ENCODE measurements at places on chromosomes 3 and 15. TPM values are rescaled to one million over a fixed set of nuclear protein-coding genes. Genes with fewer than 3 reads are reported as not detected.

- DNase-seq, result no peak
Observed at GRCh38 chr15:94199725-94200124, 31.6 kb upstream of the MCTP2 start.

DNA sequence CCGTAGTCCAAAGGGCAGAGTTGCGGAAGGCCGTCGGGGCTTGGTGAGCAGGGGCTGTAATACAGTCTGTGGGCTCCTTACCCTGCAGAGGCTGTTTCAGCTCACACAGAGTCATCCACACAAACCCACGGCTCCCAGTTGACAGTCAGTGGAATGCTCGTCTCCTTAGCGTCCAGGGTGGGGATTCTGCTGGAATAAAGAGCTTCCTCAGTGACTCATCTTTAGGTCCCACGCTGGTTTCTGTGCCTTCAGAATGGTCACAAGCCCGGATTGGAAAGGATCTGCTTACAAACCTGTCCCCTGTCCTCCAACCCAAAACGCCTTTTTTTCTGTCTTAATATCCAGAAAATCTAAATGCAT lies 201.3 kb upstream of the TPM1 start:
- DNase-seq, result peak; percentile 60

GRCh38 chr15:63440756-63441155 lies 59.1 kb upstream of the CA12 start:
- DNase-seq, result no peak

DNA sequence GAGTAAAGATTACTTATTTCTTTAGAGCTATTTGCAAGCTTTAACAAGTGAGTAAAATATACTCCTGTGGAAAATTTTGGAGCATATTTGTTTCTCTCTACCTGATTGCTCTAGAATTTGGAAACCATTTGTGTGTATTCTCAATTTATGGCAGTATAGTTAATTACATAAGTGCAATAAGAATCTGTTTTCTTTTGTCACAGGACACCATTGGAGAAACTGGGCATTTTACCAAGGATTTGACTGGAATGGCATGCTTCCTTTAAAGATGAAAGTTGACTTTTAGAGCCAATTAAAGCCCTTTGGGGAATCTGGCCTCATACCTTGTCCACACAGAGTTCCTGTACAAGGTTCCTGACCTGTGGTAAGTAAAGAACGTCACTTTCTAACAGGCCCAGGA lies 38.4 kb downstream of the PAQR5 start:
- no peak for DNase-seq

GRCh38 chr15:44593042-44593736 lies 56.2 kb downstream of the EIF3J start:
- DNase-seq, result no peak

DNA sequence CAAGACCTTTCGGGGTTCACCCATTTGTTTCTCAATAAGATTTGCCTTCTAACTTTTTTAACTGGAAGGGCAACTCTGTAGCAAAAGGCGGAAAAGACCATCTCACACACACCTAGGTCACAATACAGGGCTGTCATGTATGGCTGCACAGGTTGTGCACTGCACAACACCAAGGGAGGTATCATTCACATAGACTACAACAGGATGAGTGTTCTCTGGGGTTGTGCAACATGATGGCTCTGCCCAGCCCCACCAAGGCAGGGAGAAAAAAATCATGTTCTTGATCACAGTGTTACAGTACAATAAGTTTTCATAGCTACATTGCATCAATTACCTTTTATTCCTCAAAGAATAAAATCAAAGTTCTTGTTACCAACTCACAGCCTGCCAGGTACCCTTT lies 52.8 kb downstream of the ANXA2 start:
- no peak for DNase-seq

The LYZL4 gene
- not detected for total RNA-seq

DNA sequence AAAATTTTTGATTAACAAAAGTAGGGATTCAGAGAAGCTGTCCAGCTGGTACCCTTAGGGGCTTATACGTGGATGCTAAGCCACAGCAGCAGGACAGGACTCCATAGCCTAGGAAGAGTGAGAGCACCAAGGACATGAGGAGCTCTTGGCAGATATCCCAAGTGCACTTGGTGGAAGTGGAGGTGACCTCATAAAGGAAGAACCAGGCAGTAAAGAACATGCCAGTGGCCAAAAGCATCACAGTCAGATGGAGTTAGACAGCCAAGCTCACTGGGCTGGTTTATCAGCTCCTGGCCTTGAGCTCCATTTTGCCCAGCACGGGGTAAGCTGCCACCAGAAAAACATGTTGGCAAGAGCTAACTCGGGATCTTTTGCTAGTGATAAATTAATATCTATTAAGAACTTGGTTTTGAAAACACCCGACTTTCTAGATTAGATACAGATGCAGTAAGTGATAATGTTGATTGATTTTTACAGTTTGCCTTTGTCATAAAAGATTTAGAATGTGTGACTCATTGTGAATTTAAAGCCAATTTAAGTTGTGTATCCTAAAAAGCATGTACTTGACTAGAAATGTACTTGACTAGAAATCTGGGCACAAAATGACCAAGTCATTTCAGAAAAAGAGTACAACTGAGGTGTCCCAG lies 108.0 kb downstream of the CMSS1 start:
- peak; percentile 79 for DNase-seq

- DNase-seq, result no peak
Observed at GRCh38 chr15:60551147-60551780, 72.3 kb upstream of the ICE2 start.

DNA sequence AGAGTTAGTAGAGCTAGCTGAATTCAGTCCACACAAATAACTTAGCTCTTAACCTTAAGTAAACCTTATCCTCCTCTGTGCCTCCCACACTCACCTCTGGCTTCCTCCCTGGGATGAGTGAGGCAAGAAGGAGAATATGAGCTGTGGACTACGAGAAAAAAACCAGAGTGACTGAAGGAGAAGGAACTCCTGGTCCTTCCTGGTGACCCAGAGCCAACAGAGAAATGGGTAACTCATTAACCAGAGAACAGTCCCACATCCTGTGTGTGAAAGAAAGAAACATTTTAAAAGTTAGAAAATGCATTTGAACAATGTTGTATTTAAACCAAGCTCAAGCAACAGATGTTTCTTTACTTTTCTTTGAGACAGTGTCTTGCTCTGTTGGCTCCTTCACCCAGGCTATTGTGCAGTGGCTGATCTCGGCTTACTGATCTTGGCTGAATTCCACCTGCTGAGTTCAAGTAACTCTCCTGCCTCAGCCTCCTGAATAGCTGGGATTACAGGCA lies 27.5 kb upstream of the FAM81A start:
- no peak for DNase-seq

The FGF12 gene
- 7.8 TPM for total RNA-seq

DNA sequence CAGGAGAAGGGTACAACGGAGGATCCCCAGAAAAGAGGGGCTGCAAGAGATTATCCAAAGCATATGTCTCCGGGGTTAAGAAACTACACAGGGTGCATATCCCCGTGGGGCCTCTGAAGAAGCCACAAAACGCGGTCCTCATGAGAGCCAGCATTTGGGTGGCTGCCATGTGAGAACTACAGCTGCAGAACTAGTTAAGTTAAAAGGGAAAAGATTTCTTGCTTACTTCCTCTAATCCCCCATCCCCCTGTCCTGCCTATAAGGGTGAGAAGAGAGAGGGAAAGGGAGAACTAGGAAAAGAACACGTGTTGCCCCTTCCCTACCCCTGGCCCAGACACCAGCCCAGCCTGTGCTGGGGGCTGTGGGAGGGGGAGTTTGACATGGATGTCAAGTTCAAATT lies 70.4 kb upstream of the PCSK6 start:
- peak; percentile 25 for DNase-seq

- no peak for DNase-seq
Observed at GRCh38 chr3:198092276-198092675, 132.3 kb downstream of the LMLN start.

The SEMA7A gene
- total RNA-seq, result 0.66 TPM

The RNF168 gene
- total RNA-seq, result 14.2 TPM

GRCh38 chr3:171748064-171748924 lies 62.0 kb downstream of the PLD1 start:
- DNase-seq, result no peak

GRCh38 chr15:60916032-60916678 lies 312.9 kb downstream of the RORA start:
- DNase-seq, result no peak

DNA sequence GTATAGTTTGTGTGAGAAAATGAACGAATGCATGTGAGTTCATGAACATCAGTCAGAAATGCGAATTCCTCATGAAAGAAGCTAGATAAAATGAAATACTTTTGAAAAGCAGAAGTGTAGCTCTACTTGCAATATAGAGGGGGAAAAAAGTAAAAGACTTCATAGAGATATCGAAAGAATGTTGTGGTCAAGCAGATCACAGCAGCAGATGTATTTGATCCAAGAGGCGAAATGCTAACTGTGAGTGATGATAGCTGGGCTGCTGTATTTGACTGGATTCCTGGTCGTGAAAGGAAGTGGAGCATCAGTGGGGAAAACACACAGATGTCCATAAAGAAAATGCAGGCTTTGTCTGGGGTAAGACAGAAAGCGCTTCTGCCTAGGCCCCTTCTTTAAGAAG lies 112.4 kb downstream of the ADAMTSL3 start:
- DNase-seq, result no peak

Measured in sigmoid colon (tissue), 7 donors.